Right renal pelvis (tissue), 4 donors: ENCODE measurements at places on chromosomes 16 and 17. TPM values are rescaled to one million over a fixed set of nuclear protein-coding genes. Genes with fewer than 3 reads are reported as not detected.

The SLC16A11 gene
- 0.41 TPM for polyA plus RNA-seq

The TTYH2 gene
- polyA plus RNA-seq = 17.0 TPM

The C16orf96 gene
- 0.25 TPM for polyA plus RNA-seq

The CARD14 gene
- polyA plus RNA-seq = 1.2 TPM

The CCL22 gene
- 0.12 TPM for polyA plus RNA-seq

GRCh38 chr16:35743101-35743692 lies 2283.8 kb downstream of the TP53TG3F start:
- no peak for DNase-seq

DNA sequence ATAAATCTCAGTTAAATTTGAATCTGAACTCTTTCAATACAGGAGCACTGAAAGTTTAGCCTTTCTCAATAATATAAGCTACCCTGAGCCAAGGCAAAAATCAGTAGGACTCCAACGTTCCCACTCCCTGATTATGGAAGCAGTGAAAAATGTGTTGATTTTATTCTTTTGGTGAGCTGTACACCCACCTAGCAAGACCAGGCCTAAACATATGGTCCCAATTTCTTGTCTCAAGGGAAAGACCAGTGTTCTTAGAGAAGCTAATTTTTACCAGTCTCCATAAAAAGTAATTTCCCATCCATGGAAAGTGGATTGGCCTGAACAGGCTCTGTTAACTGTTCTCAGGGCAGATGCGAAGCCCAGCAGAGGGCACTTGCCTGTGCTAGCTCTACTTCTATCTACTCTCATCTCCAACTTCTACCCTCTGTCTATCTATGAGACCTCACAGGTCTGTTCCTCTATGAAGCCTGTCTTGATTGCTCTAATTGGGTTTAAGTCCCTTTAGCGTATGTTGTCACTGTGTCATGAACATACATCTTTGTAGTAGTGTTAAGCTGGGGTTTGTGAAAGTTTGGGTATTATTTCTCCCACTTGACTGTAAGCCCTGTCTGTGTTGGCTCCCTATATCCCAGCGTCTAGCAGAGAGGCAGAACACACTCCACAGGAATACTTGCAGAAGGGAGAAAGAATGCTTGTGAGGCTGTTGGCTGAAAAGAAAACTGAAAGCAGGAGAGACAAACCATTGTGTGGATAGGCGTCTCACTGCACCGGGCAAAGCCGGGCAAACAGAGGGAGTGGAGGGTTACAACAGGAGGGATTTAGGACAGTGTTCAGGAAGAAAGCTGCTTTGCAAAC lies 167.1 kb upstream of the MAF start:
- no peak for DNase-seq

GRCh38 chr16:8551388-8552332 lies 38.7 kb downstream of the TMEM114 start:
- no peak for DNase-seq

GRCh38 chr17:65123757-65124675 lies 13.2 kb upstream of the RGS9 start:
- no peak for DNase-seq

DNA sequence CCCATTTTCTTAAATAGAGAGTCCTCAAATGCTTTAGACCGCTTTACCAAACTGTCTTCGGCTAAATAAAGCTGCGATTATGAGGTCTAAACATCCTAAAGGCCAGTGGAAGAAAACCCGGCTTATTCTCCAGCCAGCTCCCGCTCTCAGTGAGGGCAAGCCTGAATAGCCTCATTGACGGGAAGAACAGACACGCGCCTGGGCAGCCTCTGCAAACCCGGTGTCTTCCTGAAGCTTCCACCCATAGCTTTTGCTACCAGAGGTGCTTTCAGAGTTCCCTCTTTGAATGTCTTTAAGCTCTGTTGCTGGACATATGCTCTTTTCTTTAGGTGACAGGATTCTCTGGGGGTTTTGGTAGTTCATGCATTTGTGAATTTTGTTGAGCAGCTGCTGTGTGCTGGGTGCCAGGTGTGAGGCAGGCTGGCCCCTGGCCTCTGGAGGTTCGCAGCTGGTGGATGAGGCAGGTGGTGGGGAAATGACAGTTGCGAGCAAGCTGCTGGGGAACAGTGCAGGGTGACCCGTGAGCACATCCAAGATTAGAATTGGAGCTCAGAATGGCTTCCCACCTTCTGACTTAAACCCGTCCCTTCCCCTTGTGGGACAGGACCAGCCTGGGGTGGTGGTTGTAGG lies 44.7 kb downstream of the CRISPLD2 start:
- DNase-seq = no peak

DNA sequence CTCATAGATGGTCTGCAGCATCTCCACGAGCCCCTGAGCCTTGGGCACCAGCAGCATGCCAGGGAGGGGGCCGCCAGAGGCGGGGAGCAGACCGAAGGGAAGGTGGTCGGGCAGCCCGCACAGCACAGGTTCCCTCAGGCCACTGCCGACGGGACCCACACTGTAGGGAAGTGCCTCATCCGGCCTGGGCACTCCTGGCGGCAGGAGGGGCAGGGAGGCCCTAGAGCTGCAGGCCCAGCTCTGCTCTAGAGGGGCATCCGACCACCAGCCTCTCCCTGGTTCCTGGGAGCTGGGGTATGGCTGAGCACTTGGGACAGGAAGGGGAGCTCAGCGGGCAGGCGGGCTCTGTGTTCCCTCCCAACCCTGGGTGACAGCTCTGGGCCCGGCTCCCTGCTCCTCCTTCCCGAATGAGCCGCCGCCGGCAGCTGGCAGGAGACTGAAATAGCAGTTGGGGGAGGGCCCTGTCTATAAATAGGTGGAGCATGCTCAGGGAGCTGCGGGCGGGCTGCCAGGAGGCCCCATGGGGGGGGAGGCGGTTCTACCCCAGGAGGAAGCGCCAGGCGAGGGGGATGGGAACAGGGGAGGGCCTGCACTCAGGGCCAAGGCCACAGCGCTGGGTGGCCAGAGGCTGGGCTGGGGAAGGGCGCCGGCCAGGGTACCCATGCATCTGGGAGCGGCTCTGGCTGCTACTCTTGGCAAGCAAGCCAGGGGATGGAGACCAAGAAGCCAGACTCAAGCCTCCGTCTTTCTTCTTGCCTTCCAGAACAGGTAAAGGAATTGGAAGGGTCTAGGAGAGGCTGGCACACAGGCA lies 12.4 kb downstream of the HDAC5 start:
- DNase-seq = peak; percentile 87

DNA sequence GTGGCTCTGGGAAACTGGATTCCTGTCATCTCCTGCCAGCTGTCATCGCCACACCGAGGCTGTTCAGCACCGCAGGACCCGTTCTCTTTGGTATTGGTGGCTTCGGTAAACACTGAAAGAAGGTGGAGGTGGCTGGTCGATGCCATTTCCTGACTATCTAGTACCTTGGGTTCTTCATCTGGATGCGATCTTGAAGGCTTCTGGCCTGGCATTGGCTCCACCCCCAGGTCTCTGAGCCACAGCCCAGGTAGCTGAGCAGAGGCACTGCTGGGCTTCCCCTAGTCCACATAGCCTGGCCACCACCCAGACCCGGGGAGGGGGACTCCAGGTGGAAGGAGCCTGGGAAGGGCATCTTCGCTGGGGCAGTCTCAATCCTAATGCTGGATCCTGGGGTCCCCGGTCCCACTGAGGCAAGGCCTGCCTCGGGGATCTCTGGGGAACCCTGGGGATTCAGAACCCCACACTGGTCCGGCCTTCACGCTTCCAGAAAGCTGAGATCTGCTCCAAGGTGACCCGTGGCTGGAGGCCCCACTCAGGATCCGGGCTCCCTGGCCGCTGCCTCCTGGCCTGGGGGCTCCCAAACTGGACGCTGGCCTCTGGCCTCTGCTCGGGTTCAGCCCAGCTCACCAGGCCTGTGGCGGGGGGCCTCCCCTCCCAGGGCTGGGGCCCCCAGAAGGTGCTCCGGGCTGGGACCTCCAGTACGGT lies 1.8 kb downstream of the C16orf54 start:
- DNase-seq = no peak

DNA sequence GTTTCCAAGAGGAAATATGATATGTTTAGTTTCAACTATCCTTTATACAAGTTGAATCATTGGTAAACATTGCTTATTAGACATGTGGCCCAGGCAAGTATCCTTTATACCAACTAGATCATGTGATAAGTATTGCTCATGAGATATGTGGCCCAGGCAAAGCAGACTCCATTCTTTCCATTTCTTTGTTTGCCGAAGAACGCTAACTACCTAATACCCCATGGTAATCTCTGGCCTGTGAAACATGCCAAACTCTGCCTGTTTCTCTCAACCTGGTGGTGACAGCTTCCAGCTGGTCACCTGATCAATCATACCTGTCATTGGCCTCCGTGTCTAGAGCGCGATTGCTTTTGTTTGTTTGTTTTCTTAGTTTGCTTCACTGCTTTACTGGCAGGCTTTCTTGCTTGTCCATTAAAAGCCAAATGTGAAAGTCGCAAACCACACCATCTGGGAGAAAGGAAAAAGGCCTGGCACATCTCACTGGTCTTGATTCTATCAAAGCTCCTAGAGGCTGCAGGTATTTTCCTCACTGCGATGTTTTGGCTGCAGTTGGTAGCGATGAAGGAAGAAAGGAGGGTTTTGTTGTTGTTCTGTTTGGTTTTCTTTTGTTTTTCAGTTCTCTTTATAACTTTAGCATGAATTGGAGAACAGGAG lies 686.2 kb downstream of the KCNJ2 start:
- no peak for DNase-seq

DNA sequence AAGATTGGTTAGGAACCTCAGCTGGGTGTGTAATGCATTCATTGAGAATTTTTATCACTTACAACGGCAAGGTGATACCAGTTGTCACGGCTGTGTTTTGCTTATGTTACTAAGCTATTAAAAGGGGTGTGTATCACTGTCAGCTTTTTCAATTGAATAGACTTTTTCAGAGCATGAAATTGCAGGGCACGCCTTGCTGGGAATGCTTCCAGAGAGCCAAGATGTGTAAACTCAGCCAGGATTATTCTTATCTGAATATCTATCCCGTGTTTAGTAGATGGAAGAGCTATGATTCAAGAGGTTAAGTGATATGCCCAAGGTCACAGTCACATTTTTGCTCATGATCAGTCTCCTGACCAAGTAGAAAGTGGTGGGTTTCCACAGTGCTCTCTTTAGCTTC lies 6.6 kb upstream of the TEKT3 start:
- DNase-seq = no peak

GRCh38 chr17:81302324-81302723 lies 7.2 kb upstream of the SLC38A10 start:
- DNase-seq = no peak

DNA sequence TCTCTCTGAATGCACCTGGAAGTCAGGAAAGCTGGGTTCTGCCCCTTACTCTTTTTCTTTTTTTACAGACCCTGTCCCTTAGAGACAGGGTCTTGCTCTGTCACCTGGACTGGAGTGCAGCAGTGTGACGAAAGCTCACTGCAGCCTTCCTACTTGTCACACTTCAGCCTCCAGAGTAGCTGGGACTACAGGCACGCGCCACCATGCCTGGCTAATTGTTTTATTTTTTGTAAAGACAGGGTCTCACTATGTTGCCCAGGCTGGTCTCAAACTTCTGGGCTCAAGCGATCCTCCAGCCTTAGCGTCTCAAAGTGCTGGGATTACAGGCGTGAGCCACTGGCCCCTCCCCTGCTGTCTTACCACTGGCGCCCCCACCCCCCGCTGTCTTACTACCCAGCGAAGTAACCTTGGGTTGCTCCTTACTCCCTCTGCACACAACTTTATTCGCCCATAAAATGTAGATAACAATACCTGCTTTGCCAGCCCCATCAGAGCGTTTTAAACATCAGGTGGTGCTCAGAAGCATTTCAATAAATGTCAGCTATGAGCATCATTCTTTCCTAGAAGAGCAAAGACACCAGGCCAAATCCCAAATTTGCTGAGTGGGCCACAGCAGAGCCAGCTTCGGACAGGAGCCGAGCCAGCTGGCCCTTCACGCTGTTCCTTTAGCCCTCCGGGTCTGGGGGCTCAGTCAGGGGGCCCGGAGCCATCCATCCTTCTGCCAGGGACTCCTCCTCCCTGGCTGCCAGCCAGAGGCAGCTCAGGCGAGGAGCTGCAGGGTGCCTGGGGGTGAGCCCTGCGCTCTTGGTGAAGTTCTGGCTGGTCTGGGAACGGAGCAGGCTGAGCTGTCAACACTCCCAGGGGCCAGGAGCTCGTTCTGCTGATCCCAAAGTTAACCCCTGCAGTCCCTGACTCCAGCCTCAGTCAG lies 24.4 kb downstream of the SRL start:
- no peak for DNase-seq

- DNase-seq = no peak
These were observed 6.1 kb upstream of the TBX2 start for GRCh38 chr17:61393550-61393903.

DNA sequence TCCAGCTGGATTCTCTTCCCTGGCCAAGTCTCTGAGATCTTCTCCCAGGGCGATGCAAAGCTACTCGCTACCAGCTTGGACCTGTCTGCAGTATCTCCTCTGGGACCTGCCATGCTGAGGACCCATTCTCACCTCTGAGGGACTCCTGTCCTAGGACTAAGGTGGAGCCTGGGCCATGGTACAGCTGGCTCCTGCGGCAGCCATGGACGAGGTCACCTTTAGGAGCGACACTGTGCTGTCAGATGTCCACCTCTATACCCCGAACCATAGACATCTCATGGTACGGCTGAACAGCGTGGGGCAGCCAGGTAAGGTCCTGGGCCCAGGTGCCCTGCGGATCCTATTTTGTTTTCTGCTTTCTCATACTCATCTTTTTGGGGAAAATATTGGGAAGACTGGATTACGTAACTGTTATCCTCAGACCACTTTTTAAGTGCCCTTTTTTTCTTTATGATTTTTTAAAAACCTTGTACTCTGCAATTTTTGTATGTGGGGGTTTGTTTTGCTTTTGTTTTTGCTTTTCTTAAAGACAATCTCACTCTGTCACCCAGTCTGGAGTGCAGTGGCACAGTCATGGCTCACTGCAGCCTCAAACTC lies 4.1 kb downstream of the METTL22 start:
- DNase-seq = no peak

- DNase-seq = no peak
These were observed 82.1 kb downstream of the CFDP1 start for GRCh38 chr16:75351183-75351582.

DNA sequence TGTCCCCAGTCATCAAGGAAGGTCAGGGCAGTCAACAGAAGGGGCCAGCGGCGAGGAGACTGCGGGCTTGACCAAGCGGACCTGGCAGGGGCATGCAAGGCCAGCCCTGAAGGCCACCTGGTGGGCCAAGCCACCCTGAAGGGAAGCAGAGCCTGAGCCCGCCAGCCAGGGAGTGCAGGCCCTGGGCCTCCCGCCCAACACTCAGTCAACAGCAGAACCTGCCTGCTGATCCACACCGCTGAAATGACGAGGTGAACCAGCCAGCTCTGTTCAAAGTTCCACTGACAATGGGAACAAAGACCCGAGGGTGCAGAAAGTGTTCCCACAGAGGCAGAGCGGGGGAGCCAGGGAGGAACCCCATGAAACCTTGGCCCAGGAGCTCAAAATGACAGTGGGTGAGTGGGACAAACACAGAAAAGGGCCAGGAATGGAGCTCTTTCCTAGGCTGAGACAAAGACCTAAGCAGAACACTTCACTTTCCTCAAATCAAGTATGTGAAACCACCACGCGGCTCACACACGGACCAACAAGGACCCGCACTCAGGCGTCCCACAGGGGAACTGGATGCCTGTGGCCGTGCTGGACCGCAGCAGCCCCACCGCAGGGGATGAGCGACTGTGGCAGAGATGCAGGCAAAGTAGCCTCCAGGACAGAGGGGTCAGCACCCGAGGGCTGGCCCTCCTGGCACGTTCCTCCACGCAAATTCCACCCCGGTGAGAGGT lies 12.0 kb downstream of the AXIN1 start:
- DNase-seq = no peak

- no peak for DNase-seq
These were observed 12.8 kb downstream of the FASN start for GRCh38 chr17:82085031-82085861.
